Progenitor cell of endocrine pancreas (in vitro differentiated cells): ENCODE measurements at places on chromosomes 4 and X. TPM values are rescaled to one million over a fixed set of nuclear protein-coding genes. Genes with fewer than 3 reads are reported as not detected.

DNA sequence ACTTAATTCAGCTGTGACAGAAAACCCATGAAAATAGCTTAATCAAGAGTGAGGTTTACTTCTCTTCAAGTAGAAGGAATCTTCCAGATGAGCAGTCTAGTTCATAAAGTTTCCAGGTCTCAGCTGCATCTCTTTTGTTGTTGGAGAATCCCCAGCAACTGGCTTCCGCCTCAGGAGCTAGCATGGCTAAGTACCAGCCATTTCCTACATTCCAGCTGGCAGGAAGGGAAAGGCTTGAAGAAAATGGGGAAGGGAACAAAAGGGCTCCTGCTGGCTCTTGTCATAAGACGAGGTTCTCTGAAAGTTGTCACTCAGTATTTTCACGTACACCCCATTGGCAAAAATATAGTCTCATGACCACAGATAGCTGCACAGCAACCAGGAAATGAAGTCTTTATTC is 27.3 kb upstream of the TRIM2 start:
- H3K4me1 ChIP-seq, result no peaks in the 10 kb centered on the region
- no peaks in the 10 kb centered on the region for H3K36me3 ChIP-seq
- DNase-seq, result no peak
- peaks cover 5% of the 10 kb centered on the region for H3K27me3 ChIP-seq
- H3K4me3 ChIP-seq, result no peak overlapping the region

DNA sequence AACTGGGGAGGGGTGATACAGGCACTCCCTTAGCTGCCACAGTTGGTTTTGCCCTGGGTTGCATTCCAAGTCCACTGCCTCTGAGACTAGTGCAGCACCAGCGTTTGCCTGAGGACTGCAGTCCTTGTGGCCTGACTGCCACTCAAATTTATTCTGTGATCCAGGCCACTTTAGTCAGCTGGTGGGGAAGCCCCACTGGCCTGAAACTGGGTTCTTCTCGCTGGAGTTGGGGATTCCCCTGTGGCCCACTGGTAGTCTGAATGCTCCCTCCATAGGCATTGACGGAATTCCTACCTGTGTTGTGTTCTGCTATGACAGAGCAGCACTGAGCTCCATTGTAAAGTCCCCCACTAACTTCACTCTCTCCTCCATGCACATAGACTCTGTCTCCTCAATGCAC is 63.8 kb downstream of the PTPN13 start:
- H3K36me3 ChIP-seq, result peaks cover 32% of the 10 kb centered on the region
- no peak for DNase-seq
- H3K4me1 ChIP-seq, result peaks cover 3% of the 10 kb centered on the region
- no peaks in the 10 kb centered on the region for H3K27me3 ChIP-seq
- no peak overlapping the region for H3K4me3 ChIP-seq
- H3K27ac ChIP-seq, result no peak overlapping the region

- no peak overlapping the region for H3K27ac ChIP-seq
- H3K27me3 ChIP-seq, result no peaks in the 10 kb centered on the region
- no peak overlapping the region for H3K4me3 ChIP-seq
- no peaks in the 10 kb centered on the region for H3K36me3 ChIP-seq
- no peak for DNase-seq
- H3K4me1 ChIP-seq, result no peaks in the 10 kb centered on the region
These were observed 45.1 kb upstream of the WDR17 start for GRCh38 chr4:176020481-176021085.

DNA sequence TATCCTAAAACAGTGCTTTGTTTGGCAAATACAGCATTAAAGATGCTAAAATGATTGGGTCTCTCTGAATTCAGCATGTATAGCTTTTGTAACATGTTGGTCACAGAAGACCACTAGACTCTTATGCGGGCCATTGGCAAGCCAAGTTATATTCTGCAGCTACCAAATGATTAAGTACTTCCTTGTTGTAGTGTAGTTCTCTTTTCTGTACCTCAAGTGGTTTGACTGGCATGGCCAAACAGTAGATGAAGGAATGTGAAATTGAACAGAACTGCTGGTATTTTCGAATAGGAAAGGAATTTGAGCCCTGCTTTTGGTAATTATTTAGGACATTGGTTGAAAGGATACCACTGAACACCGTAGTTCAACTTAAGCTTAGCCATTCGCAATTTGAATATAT is 193.9 kb upstream of the GPC4 start:
- no peaks in the 10 kb centered on the region for H3K27me3 ChIP-seq
- H3K4me3 ChIP-seq, result no peak overlapping the region
- H3K27ac ChIP-seq, result no peak overlapping the region
- H3K4me1 ChIP-seq, result no peaks in the 10 kb centered on the region

- no peak for DNase-seq
- H3K4me3 ChIP-seq, result no peak overlapping the region
- no peaks in the 10 kb centered on the region for H3K27me3 ChIP-seq
- H3K27ac ChIP-seq, result no peak overlapping the region
- no peaks in the 10 kb centered on the region for H3K4me1 ChIP-seq
- H3K36me3 ChIP-seq, result no peaks in the 10 kb centered on the region
These were observed 12.6 kb downstream of the P2RY10 start for GRCh38 chrX:78957768-78958130.

- no peaks in the 10 kb centered on the region for H3K4me1 ChIP-seq
- H3K4me3 ChIP-seq, result no peak overlapping the region
- no peaks in the 10 kb centered on the region for H3K36me3 ChIP-seq
- H3K27me3 ChIP-seq, result no peaks in the 10 kb centered on the region
These were observed 483.6 kb downstream of the GABRG1 start for GRCh38 chr4:45640281-45640680.

DNA sequence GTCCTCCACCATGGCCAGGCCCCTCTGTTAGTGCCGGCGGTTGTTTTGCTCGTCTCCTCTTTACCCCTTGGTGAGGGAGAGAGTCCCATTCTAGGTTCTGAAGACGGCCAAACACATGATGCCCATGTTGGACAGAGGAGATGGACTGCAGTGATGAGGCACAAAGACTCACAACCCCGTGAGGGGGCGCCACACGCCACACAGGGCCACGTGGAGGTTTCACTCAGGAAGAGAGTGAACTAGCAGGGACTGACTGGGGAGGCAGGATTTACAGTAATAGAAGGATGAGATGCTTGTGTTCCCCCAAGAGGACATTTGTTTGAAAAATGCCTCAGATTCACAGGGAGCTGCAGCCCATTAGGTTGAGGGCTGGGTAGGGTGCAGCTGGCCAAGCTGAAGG is 655.3 kb upstream of the FRG1 start:
- no peak overlapping the region for H3K4me3 ChIP-seq
- no peak for DNase-seq
- no peaks in the 10 kb centered on the region for H3K4me1 ChIP-seq
- no peak overlapping the region for H3K27ac ChIP-seq
- no peaks in the 10 kb centered on the region for H3K36me3 ChIP-seq

GRCh38 chrX:3184176-3184930 is 143.1 kb downstream of the ARSF start:
- no peaks in the 10 kb centered on the region for H3K4me1 ChIP-seq
- no peaks in the 10 kb centered on the region for H3K27me3 ChIP-seq
- no peak overlapping the region for H3K4me3 ChIP-seq
- no peaks in the 10 kb centered on the region for H3K36me3 ChIP-seq
- no peak overlapping the region for H3K27ac ChIP-seq

GRCh38 chrX:14528629-14529289 is 577 bp upstream of the GLRA2 start:
- peak overlapping the region; percentile 71 for H3K4me3 ChIP-seq
- peaks cover 2% of the 10 kb centered on the region for H3K4me1 ChIP-seq
- no peaks in the 10 kb centered on the region for H3K36me3 ChIP-seq
- peaks cover 3% of the 10 kb centered on the region for H3K27me3 ChIP-seq
- H3K27ac ChIP-seq, result no peak overlapping the region

- no peak overlapping the region for H3K4me3 ChIP-seq
- H3K27me3 ChIP-seq, result no peaks in the 10 kb centered on the region
- DNase-seq, result no peak
- no peak overlapping the region for H3K27ac ChIP-seq
These were observed 313.1 kb upstream of the TACR3 start for GRCh38 chr4:104032896-104033295.

GRCh38 chr4:122635205-122635604 is 14.3 kb upstream of the IL21 start:
- H3K27ac ChIP-seq, result no peak overlapping the region
- DNase-seq, result no peak
- H3K27me3 ChIP-seq, result peaks cover 2% of the 10 kb centered on the region
- no peaks in the 10 kb centered on the region for H3K36me3 ChIP-seq

DNA sequence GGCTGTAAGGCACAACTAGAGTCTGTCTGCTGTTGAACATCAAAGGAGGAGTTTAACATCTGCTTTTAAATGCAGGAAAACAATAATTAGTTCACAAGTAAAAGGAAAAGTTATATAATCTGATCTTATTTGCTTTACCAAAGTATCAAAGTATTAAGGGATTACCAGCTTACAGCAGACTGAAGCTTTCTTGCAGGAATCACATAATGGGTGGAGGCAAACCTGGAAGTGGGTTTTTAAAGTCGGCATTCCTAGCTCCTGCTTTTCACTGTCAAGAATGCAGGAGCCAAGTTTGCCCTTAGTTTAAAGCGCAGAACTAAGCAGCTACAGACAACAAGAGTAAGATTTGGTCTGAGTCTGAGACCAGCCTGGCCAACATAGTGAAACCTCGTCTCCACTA is 122.2 kb downstream of the APBB2 start:
- H3K27me3 ChIP-seq, result no peaks in the 10 kb centered on the region
- DNase-seq, result no peak
- H3K4me1 ChIP-seq, result peaks cover 2% of the 10 kb centered on the region
- no peak overlapping the region for H3K4me3 ChIP-seq

GRCh38 chrX:74232859-74233258 is 71.1 kb upstream of the ZCCHC13 start:
- H3K4me3 ChIP-seq, result no peak overlapping the region
- H3K36me3 ChIP-seq, result peaks cover 12% of the 10 kb centered on the region
- H3K4me1 ChIP-seq, result no peaks in the 10 kb centered on the region
- no peak for DNase-seq

- H3K4me3 ChIP-seq, result no peak overlapping the region
- peaks cover 54% of the 10 kb centered on the region for H3K27me3 ChIP-seq
These were observed 30.7 kb upstream of the PTPN13 start for GRCh38 chr4:86563416-86563815.

DNA sequence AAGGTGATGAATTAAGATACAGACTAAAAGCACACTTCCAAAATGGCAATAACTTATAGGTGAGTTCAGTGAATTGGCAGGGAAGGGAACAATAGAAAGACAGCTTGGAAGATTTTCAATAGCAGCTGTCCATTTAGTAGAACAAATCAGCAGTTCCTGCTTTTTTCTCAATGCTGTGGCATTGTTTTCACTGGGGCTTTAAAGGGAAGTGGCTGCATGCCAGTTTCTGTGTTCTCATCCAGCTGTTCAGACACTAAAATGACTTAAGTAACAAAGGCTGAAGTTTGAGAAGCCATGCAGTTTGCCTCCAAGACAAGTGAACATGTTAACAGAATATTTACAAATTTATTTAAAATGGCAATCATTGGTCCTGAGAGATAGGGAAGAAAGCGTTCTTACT is 291.9 kb downstream of the FAM47A start:
- no peak for DNase-seq
- H3K36me3 ChIP-seq, result no peaks in the 10 kb centered on the region
- H3K27me3 ChIP-seq, result no peaks in the 10 kb centered on the region
- H3K4me1 ChIP-seq, result no peaks in the 10 kb centered on the region
- no peak overlapping the region for H3K27ac ChIP-seq
- no peak overlapping the region for H3K4me3 ChIP-seq

DNA sequence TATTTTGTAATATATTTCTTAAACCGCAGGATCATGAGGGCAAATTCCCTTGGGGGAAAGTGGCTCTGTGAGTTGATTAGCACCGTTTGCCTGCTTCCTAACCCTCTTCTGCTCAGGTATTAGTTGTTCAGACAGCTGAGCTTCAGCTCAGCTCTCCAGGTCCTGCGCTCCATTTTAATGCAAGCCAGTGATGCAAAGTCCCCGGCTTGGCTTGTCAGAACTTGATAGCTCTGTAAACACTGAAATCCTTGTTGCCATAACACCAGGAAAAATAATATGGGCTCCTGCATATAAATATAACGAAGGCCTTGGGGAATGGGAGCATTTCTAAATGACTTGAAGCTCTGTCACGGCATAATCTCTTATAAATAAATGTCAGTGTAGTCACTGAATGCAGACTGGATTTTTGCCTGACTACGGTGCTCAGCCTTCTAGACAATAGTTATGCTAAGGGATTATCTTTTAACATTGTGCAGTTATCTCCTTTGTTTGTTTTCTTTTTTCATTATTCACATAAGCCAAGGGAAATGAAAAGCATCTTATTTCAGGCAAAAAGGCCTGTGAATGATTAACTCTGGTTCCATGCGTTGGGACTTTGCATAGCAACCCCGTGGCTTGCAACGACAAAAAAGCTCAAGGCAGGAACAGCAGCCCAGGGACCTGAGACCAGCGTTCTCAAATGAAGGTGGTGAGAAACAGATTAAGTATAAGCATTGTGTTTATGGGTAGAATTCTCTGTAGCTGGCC is 253.2 kb downstream of the SPRY1 start:
- H3K36me3 ChIP-seq, result peaks cover 6% of the 10 kb centered on the region
- H3K27ac ChIP-seq, result peak overlapping the region; percentile 92
- peak; percentile 18 for DNase-seq
- no peaks in the 10 kb centered on the region for H3K27me3 ChIP-seq

- H3K27ac ChIP-seq, result no peak overlapping the region
- H3K27me3 ChIP-seq, result peaks cover 21% of the 10 kb centered on the region
- no peaks in the 10 kb centered on the region for H3K4me1 ChIP-seq
These were observed 86.7 kb downstream of the OR13H1 start for GRCh38 chrX:131630534-131630933.

- H3K36me3 ChIP-seq, result no peaks in the 10 kb centered on the region
- H3K4me1 ChIP-seq, result peaks cover 3% of the 10 kb centered on the region
- DNase-seq, result no peak
These were observed 20.3 kb upstream of the MSX1 start for GRCh38 chr4:4838936-4839810.

Gene USP27X
- 7.4 and 7.6 TPM in 2 replicates for total RNA-seq

Gene ATP2B3
- total RNA-seq, result 0.11 and 0.60 TPM in 2 replicates

Gene CHST7
- total RNA-seq, result 0.80 and 1.1 TPM in 2 replicates

Gene AKAP4
- not detected in 2 replicates for total RNA-seq

Gene STARD8
- total RNA-seq, result 0.60 and 1.00 TPM in 2 replicates
